ENCODE measurements at places on chromosomes 7 and 10.

GRCh38 chr7:143049362-143049761, 2.8 kb upstream of the OR6V1 start:
- DNase-seq: no peak

GRCh38 chr10:90318659-90319058, 539.2 kb downstream of the HTR7 start:
- DNase-seq: no peak

GRCh38 chr7:146736446-146737190, 620.0 kb downstream of the CNTNAP2 start:
- DNase-seq: no peak

GRCh38 chr7:137130751-137131158, 212.8 kb downstream of the PTN start:
- no peak for DNase-seq

DNA sequence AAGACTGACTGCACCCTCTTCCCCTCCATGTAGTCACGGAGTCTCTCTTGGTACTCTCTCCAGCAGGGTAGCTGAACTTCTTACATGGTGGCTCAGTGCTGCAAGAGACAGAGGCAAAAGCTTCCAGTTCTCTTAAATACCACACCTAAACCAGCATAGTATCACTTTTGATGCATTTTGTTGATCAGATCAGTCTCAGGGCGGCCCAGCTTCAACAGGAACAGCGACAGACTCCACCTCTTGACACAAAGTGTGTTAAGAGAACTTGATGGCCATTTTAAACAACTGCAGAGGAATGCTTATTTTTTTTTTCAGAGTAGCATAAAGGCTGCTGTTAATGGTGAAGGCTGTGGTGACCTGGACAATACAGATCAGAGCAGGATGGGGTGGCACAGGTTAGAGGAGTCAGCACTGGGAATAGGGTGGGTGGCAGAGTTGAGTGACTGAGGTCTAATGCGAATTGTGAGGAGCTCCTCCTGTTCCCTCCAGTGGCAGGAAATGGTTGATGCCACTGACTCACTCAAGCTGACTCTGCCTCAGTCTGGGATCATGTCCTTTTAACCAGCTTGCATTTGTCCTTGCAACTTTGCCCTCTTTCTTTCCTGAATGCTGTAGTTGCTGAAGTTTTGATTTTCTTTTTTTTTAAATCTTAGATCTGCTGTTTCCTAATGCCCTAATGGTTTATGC, 17.3 kb downstream of the MGAM start:
- DNase-seq: no peak

GRCh38 chr10:29849126-29849833, 210.1 kb downstream of the JCAD start:
- DNase-seq: no peak

- no peak for DNase-seq
These were observed 37.7 kb upstream of the MINDY3 start for GRCh38 chr10:15898046-15898445.

DNA sequence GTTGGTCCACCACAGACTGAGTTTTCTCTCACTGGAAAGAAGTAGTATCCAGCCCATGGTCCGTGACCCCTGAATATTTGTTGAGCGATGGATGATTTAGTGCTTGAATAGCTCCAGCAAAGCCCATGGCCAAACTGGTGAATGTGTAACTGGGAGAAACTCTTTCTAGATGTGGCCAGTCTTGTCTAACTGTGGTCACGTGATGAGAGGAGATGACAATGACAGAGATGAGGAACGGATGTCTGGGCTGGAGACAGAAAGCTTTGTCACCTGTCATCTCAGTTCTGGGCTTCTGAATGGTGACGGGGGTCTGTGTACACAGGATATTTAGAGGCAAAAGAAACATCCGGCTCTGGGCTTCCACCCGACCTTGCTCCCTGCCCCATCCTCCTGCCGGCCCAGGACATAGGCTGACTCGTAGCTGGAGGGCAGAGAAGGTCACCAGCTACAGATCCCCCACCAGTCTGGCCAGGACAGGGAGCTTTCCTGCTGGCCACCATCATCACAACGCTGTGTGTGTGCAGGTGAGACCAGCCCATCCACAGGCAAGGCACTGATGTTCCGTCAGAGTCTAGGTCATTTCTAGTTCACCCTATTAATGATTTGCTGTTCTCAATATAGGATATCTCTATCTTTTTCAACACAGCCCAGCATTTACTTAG, 152.5 kb upstream of the TNS3 start:
- no peak for DNase-seq

- DNase-seq: no peak
These were observed 81.8 kb downstream of the PTPRZ1 start for GRCh38 chr7:121954803-121955202.

DNA sequence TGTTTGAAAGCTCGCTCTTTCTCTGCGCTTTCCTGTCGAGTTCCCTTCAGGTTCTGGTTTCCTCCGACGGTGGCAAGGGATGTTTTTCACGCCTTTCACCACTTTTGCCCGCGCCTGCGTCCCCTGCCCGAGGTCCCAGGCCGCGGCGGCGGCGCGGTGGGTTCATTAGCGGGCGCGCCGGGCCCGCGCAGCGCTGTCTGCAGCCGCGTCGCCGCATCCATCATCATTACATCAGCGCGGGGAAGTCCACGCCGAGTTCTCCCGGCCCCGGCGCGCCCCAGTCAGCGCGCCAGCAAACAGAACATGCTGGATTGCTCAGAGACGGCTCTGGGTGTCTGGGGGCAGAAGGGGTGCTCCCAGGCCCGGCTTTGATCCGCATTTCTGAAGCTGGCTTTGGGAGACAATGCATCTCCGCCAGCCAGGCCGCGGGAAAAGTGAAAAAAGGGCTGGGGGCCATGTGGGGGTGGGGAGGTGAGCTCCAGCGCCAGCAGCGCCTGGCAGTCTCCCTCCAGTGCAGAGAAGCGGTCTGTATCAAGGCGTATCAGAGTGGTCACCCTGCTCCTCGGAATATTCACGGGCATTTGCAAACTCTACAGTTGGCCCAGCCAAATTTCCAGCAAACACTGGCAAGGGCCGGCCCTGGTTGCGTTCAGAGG, 8.9 kb downstream of the GLI3 start:
- no peak for DNase-seq

DNA sequence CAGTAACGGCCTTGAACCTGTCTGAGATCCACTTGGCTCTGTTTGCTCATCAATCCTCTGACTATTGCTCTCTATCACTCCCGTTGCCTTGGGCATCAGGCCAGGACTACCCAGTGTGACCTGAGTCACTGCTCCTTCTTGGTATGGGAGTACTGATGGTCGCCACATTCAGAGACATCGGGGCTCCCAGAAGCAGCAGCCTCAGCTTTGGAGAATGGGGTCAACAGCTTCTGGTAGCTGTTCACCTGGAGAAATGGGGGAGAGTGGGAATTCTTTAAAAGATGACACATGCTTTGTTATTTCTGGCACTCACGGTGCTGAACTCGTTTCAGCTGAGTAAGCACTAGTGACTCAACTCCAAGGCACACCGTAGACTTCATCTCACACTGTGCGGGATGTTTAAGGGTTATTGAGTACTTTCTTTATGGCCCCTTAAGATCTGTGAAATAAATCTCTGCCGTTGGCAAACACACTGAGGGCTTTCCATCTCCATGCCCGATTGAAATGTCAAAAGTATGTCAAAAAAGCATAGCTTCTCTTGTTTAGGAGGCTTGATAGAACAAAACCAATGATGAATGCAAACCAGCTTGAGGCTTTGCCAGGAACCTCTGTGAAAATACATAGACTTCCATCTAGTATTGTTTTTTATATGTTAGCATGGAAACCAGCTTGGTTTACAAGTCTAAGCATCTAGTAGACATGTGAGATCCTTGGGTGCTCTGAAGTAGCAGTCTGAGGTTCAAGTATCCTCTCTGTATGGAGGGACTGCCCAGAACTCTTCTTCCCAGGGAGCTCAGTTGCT, 333.1 kb downstream of the CXCL12 start:
- no peak for DNase-seq

- no peak for DNase-seq
These were observed 128.6 kb upstream of the ANKRD1 start for GRCh38 chr10:91049296-91049987.
